Stimulated activated CD4-positive, alpha-beta T cell treated with anti-CD3 and anti-CD28 coated beads, Interleukin-4, amount 100 ng/mL, for 1 hour (primary cell): ENCODE measurements at places on chromosomes 11 and 22.

- DNase-seq: no peak
These were observed 6.7 kb downstream of the SLC5A12 start for GRCh38 chr11:26715133-26715532.

GRCh38 chr11:34068111-34068510, 16.6 kb downstream of the CAPRIN1 start:
- DNase-seq: no peak

DNA sequence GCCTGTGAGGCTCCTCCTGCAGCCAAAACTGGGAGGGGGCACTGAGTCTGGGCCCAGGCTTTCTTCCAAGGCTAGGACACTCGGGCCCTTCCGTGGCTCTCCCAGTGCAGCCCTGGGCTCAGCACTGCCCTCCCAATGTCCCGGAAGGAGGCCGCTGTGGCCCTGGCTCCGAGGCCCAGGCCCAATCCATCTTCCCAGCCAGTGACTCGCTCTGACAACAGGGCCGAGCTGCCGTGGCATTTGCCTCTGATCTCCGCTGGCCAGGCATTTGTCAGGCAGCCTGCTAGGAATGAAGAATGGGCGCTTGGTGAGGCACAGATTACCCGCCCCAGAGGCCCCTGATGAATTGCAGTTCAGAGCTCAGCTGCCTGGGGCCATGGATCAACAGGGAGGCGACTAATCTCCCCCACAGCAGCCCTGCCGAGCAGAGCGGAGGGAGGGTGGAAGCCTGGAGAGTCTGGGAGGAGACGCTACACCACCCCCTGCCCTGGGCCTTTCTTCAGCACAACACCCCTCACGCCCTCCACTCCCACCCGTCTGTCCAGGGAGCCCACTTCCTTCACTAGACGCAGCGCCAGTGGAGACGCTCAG, 8.3 kb downstream of the FXYD2 start:
- no peak for DNase-seq

DNA sequence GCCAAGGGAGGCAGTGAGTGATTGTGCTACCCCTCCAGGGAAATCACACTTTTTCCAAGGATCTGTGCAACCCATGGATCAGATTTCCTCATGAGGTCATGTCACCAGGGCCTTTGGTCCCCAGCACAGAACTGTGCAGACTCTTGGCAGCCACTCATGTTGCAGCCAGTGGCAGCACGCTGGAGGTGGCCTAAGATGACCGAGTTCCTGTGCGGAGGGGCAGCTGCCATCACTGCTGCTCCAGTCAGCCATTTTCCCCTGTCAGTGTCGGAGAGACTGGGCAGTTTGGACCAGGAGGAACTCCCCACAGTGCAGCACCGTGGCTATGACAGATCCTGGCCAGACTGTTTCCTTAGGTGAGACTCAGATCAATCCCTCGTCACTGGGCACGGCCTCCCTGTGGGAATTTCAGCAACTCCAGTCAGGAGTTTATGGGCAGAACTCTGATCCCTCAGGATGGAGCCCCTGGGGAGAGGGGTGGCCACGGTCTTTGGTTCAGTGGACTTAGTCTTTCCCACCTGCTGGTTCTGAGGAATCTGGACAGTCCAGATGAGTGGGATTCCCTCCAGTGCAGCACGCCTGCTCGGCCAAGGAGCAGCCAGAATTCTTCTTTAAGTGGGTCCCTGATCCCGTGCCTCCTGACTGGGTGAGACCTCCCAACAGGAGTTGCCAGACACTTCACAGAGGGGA, 194.6 kb upstream of the CARD18 start:
- DNase-seq: no peak

DNA sequence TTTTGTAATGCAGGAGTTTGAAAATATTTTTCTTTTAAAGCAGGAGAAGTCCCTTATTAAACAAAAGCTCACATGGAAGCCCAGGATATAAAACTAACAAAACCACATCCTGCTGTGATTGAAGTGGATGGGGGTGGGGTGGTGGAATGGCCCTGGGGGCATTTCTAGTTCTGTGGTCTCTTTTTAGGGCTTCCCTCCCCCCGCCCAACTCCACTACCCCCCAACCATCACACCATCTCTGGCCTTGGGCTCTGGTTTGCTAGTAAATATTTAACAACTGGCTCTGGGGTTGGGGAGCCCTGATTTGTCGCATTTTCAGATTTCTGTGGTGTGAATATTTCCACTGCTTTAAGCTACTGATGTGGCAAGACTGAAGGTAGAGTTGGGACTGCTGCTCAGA, 279.6 kb upstream of the PLET1 start:
- no peak for DNase-seq

DNA sequence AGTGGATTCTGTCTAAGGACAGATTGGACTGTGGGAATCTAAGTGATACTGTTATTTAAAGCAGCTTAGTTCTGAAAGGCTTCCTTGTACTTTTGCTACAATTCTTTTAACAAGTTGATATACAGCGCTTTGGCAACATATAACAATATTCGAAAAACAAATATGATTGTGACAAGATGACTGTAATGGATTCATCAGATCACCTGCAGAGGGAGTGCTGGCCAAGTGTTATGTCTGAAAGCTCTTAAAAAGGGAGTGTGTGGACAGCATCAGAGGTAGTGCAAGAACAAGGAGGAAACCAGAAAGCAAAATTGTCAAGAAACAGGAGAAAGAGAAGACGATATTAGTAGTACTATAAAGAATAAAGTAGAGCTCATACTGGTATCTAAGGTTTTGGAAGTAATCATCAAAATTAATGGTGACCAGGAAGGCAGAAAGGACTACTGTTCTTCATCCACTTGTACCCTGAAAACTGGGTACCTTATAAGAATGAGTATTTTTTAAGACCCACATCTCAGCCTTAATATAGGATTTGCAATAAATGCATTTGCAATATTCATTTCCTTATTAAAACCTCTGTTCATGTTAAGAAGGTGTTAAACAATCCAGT, 1112.0 kb upstream of the CCDC90B start:
- no peak for DNase-seq

GRCh38 chr11:15918212-15918611, 438.1 kb downstream of the SOX6 start:
- DNase-seq: no peak

- no peak for DNase-seq
These were observed 25.0 kb upstream of the PRSS23 start for GRCh38 chr11:86775361-86775760.

- DNase-seq: peak; percentile 39
These were observed 43.5 kb upstream of the TCF20 start for GRCh38 chr22:42313804-42314581.

DNA sequence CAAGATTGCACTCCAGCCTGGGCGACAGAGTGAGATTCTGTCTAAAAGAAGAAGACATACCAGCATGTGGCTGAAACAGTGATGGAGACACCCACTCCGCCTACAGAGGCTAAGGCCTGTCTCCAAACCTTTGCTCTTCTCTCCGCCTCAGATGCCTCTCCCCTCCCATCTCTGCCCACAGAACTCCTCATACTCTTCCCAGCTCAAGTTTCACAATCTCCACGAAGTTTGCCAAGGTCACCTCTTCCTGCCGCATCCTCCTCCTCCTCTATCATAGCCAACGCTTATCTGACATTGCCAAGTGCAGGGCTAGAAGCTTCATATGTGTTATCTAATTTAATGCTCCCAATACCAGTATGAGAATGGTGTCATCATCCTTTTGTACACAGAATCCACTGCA, 25.9 kb upstream of the FBLN1 start:
- DNase-seq: no peak

- peak; percentile 84 for DNase-seq
These were observed 36.6 kb upstream of the VPREB1 start for GRCh38 chr22:22207845-22208564.

GRCh38 chr11:17013548-17014320, 480 bp downstream of the PLEKHA7 start:
- DNase-seq: peak; percentile 31

DNA sequence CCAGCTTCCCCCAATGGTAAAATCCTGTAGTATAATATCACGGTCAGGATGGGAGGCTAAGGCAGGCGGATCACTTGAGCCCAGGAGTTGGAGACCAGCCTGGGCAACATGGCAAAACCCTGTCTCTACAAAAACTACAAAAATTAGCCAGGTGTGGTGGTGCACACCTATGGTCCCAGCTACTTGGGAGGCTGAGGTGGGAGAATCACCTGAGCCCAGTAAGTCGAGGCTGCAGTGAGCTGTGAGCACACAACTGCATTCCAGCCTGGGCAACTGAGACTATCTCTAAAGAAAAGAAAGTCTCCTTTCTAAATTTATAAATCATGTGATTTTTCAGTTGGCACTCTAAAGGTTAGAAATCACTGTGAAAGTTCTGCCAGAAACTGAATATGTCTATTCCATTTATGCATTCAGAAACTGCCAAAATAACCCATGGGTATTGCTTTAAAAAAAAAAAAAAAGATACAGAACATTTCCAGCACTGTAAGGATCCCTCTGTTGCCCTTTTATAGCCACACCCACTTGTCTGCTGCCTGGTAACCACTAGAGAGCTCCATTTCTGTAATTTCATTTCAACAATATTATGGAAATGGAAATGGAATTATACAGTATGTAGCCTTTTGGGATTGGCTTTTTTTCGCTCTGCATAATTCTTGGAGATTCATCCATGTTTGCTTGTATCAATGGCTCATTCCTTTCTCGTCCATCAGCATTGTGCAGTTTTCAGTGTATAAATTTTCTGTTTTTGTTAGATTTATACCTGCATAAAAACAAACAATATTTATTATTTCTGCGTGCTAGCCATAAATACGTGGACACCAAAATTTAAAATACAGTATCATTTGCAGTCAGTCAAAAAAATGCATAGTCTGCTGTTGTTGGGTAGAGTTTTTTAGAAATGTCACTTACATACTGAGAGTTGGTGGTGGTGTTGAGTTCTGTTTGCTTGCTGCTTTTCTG, 9.4 kb downstream of the CDC45 start:
- no peak for DNase-seq

DNA sequence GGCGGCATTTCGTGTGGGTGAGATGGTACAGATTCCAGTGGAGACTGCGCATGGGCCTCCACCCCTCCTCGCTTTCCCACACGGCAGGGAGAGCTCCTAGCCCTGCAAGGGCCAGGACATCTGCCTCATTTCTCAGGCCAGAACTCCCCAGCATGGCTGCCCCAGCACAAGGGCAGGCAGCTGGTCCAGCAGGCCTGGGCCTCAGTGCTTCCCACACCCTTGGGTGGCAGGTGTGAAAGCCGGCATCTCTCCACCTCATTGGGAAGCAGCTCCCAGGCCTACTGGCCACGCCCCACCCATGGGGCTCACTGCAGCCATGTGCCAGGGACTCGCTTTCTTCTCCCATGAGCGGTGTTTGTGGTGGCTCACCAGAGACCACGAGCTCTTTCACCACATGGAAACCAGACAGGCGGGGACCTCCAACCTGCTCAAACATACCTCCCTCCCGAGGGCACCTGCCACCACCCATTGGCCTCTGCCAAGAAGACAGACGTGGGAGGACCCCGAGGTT, 79.1 kb downstream of the NAT10 start:
- DNase-seq: no peak

GRCh38 chr11:67250059-67251043, 15.9 kb upstream of the GRK2 start:
- DNase-seq: no peak

GRCh38 chr11:128294001-128294670, 293.2 kb downstream of the ETS1 start:
- no peak for DNase-seq

DNA sequence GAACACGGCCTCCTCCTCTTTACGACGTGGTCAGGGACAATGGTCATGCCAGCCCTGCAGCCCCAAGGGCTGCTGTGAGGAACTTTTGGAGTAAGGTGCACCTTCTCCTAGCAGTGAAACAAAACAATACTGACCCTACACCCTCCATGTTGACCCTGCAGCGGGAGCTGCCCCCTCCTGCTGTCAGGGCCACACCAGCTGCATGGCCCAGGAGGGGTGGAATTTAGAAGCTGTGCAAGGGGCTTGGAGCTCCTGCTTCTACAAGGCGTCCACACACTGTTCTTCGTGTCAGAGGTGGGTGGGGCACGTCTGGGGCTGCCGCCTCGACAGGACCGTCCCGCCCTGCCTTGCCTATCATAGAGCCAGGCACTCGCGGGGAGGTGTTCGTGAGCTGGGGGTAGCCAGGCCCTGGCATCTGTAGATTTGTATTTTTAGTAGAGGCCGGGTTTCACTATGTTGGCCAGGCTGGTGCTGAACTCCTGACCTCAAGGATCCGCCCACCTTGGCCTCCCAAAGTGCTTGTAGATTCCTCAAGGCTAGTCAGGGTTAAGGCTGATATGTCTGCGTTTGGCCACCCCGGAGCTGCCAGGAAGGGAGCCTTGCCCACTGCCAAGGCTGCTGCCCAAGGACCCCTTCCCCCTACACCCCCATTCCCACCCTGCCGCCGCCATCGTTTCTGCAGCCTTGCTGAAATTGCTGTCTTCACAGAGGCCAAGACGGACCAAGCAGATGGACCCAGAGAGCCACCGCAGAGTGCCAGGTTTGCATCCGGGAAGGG, 15.9 kb downstream of the INCENP start:
- DNase-seq: no peak

DNA sequence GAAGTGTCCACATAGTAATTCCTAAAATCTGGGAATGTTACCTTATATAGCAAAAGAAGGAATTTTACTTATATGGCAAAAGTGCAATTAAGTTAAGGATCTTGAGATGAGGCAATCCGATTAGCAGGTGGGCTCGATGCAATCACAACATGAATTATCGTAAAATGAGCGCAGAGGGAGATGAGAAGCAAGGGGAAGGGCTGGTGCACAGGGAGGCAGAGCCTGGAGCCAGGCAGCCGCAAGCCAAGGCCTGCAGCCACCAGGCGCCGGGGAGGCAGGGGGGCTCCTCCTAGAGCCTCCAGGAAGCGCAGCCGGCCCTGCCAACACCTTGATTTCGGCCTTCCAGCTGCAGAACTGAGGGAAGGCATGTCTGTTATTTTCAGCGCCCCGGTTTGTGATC, 85.7 kb downstream of the CELSR1 start:
- no peak for DNase-seq

DNA sequence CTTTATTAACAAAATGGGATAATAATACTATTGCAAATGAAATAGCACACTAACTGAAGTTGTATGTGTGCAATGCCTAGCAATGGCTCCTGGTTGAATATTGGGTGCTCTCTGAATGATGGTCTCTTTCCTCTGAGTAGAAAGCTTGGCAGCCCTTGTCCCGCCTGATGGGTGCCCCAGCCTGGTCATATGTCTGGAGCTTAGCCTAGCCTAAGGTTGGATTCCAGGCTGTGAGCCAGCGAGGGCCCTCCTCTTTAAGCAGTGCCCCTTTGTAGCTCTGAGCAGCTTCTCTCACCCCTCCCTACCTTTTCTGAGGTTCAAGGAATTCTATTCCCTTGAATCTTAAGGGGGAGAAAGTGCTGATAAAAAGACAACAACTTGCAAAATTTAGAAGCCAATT, 499.9 kb downstream of the NTM start:
- no peak for DNase-seq

- no peak for DNase-seq
These were observed 6.5 kb downstream of the OR52M1 start for GRCh38 chr11:4551346-4551979.

- no peak for DNase-seq
These were observed 73.4 kb downstream of the MED15 start for GRCh38 chr22:20580611-20581502.

GRCh38 chr11:122737951-122738693, 82.6 kb downstream of the UBASH3B start:
- no peak for DNase-seq

- DNase-seq: no peak
These were observed 19.8 kb upstream of the LRRC10B start for GRCh38 chr11:61488651-61489291.

- no peak for DNase-seq
These were observed 105.0 kb downstream of the FAT3 start for GRCh38 chr11:92329646-92330045.
